CD4-positive, alpha-beta memory T cell (primary cell): ENCODE measurements at places on chromosomes 6 and 20.

- DNase-seq = no peak
Observed at GRCh38 chr20:59095140-59095539, 52.6 kb upstream of the PRELID3B start.

DNA sequence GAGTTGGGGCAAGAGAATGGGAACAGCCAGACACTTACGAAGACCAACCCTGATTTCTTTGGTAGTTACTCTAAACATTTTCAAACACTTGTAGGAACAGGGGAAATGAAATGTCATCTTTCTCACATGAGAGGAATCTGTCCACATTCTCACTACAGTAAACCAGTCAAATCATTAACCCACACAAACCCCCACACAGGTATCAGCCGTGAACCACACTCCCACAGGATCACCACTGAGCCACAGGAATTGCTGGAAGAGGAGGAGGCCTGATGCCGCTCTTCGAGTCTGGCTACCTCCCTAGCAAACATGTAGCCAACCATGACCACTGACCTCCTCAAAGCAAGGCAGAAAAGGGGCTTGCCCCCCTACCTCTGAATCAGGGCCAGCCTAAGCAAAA lies 6.9 kb upstream of the RSPO3 start:
- DNase-seq = no peak

GRCh38 chr20:53934421-53935343 lies 135.7 kb downstream of the BCAS1 start:
- DNase-seq = no peak

GRCh38 chr6:56963043-56963442 lies 8.1 kb downstream of the BEND6 start:
- no peak for DNase-seq

- DNase-seq = no peak
Observed at GRCh38 chr6:107729098-107729497, 95.0 kb downstream of the SCML4 start.

DNA sequence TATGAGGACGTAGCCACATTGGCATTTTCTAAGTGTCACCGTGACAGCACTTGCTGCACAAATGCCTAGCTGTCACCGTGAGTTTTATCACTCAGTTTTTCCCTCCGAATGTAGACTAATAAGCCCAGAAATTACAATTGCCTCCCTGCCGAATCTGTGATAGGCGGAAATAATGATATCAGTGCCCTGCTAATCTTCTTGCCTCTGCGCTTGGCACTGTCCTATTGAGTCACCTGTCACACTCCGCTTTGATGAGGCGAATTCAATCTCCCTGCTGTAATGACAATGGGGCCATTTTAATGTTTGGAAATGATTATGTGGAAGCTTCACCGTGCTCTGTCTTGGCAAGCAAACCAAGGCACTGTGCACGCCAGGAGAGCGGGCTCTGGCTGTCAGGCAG lies 112.8 kb downstream of the LINC00237 start:
- DNase-seq = no peak

GRCh38 chr6:138410972-138411880 lies 7.2 kb downstream of the HEBP2 start:
- DNase-seq = no peak

- no peak for DNase-seq
Observed at GRCh38 chr20:62728028-62728780, 19.6 kb downstream of the NTSR1 start.

GRCh38 chr20:39268491-39268951 lies 306.4 kb downstream of the DHX35 start:
- no peak for DNase-seq

GRCh38 chr20:22684763-22685443 lies 100.5 kb upstream of the FOXA2 start:
- DNase-seq = no peak

GRCh38 chr20:49889001-49889934 lies 26.1 kb downstream of the SPATA2 start:
- no peak for DNase-seq

DNA sequence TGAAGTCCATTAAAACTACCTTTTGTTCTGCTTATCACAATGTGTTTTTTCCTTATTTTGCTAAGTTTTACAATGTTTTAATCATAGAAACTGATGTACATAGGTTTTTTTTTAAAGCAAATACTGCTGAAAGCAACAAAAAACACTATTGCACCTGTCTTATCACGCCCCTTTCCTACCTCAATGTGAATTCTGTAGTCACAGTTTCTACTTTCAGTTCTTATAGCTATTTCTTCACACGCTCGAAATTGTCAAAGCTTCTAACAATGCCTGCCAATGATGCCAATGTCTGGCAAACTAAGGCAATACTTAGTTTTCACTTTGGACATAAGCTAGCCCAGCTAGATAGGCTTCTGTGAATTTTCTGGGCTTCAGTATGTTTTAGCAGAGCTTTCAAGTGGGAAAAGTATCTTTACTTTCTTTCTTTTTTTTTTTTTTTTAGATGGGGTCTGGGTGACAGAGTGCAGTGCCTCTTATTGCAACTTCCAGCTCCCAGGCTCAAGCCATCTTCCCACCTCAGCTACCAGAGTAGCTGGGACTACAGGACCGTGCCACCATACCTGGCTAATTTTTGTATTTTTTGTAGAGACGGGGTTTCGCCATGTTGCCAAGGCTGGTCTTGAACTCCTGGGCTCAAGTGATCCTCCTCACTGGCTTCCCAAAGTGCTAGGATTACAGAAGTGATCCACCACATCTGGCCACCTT lies 85.5 kb upstream of the HTR1B start:
- DNase-seq = no peak

GRCh38 chr6:48110436-48111142 lies 408 bp downstream of the PTCHD4 start:
- DNase-seq = no peak

- no peak for DNase-seq
Observed at GRCh38 chr20:54654450-54654849, 179.1 kb downstream of the DOK5 start.

DNA sequence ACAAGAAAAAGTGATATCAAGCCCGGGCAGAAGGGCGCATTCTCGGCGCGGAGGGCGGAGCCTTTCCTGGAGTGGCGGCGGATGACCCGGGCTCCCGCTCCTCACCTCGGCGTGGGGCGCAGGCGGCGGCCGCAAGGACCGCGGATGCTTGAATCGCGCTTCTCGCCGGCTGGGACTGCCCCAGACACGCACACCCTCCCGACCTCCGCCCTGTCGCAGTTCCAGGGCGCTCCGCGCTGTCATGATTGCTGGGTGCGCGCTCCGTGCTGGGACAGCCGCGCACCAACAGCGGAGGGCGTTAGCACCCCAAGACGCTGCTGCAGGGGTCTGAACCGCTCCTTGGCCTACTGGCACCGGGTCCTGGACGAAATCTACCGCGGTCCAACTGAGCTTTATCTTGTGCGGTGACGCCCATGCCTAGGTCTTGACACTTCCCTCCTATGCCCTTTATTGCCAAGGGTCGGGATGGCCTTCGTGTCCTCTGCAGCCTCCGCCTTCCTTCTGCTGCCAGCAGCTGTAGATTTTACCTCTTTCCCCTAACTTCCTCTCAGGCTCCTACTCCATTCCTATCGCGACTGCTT lies 43.3 kb downstream of the IRAK1BP1 start:
- DNase-seq = no peak

DNA sequence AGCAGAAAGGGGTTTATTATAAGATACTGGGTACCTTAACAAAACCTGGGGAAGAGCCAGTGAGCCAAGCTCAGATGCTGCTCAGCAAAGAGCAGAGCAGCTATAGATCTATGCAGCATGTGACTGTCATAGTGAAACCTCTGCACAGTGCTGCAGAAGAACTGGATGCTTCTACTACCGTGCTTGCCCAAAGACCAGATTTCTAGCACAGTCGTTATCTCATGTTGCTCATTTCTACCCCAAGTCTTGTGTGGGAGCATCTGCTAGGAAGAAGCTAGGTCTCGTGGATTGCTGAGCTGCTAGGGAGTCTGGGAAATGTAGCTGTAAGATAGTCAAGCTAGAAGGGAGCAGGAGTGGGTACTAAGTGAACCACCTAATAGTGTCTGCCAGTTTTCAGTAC lies 31.7 kb upstream of the GNRH2 start:
- DNase-seq = no peak

DNA sequence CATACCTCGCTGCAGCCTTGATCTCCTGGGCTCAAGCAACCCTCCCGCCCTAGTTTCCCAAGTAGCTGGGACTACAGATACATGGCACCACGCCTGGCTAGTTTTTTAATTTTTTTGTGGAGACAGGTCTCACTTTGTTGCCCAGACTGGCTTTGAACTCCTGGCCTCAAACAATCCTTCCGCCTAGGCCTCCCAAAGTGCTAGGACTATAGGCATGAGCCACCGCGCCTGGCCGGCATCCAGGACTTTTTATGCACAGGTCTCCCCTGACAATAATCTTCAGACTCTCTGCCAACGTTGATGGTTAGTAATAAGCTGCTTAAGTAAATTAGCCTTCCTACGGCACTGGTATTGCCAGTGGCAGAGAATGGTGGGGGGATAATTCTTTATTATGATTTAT lies 110.5 kb upstream of the MTHFD1L start:
- no peak for DNase-seq
